ENCODE measurements at places on chromosomes 2 and 18.

DNA sequence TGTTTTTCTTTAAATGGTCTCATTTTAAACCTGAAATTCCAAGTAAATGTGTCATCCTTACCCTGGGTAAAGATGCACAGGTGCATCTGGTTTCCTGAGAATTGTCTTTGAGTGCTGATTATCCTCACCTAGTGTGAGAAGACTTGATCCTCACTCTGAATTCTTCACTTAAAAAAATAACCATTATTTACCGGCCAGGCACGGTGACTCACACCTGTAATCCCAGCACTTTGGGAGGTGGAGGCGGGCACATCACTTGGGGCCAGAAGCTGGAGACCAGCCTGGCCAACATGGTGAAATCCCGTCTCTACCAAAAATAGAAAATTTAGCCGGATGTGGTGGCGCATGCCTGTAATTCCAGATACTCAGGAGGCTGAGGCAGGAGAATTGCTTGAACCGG, 9.9 kb upstream of the WNT6 start:
- no peak for DNase-seq

DNA sequence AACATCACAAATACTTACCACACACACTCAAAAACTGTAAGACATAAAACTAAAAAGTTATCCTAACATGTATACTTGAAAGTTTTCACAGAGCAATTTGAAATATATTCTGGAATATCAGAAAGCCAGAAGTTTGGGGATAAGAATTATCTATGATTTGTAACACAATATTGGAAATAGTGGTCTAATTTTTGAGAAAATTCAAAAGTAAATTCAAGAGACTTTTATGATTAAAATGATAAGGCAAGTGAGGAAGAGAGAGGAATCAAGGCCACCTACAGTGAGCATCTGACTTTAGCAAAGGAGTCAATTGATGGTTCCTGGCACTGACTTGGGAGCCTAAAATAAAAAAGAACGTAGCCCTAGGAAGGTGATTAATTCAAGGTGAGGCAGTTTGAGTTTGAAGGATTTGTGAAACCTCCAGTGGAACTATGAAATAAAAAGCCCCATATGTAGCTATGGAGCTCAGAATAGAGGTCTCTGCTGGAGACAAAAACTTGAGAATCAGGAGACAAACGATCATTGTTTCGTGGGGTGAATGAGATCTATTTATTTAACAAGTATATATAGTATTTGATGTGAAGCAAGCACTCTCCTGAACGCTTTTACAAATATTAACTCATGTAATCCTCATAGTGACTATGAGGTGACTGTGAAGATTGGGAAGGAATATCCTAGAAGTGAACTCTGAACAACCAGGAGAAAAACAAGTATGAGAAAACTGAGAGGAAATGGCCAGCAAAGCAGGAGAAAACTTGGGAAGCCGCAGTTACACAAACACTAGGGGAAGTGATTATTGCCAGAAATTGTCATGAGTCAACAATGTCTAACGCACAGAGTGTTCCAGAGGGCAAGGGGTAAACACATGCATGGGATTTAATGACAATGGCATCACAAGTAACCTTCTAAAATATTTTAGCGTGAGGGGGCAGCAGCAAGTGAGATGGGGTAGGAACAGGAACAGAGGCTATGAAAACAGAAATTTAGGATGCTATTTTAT, 12.8 kb downstream of the TFPI start:
- peak; percentile 95 for DNase-seq

- DNase-seq, result no peak
These were observed 572 bp downstream of the RPS27A start for GRCh38 chr2:55232863-55233657.

DNA sequence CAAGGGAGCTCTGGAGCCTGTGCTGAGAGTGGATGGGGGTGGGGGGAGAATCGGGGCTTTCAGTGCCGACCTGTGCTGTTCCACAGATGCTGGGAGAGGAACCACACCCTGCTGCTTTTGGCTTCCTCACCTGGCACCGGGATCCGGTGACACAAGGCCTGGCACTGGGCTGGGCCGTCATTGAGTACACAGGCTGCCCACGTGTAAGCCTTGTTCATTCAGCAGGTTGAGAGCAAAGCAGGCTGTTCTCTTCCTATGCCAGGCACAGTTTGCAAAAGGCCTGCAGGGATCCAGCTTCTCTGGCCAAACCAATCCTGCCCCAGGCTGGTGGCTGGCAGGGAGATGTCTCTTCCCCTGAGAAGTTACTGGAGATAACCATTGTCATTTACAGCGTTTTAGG, 17.1 kb downstream of the TRIB2 start:
- no peak for DNase-seq

DNA sequence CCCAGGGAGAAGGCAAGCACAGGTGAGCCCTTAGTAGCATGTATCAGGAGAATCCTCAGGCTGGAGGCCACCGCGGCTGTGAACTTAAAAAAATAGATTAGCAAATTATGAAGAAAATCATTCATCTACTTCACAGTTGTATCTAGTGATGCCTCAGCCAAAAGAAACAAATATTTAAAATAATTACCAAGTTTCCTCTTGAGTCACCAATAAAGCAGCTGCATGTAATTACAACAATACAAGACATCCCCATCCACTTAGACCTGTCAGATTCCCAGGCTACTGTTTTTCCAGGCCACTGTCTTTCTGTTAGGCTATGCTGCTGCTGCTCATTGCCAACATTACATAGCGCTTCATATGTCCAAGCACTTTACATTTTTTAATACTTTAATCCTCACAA, 54.6 kb upstream of the PHLPP1 start:
- DNase-seq, result no peak

GRCh38 chr2:69151931-69152330, 139.0 kb downstream of the ANTXR1 start:
- no peak for DNase-seq

DNA sequence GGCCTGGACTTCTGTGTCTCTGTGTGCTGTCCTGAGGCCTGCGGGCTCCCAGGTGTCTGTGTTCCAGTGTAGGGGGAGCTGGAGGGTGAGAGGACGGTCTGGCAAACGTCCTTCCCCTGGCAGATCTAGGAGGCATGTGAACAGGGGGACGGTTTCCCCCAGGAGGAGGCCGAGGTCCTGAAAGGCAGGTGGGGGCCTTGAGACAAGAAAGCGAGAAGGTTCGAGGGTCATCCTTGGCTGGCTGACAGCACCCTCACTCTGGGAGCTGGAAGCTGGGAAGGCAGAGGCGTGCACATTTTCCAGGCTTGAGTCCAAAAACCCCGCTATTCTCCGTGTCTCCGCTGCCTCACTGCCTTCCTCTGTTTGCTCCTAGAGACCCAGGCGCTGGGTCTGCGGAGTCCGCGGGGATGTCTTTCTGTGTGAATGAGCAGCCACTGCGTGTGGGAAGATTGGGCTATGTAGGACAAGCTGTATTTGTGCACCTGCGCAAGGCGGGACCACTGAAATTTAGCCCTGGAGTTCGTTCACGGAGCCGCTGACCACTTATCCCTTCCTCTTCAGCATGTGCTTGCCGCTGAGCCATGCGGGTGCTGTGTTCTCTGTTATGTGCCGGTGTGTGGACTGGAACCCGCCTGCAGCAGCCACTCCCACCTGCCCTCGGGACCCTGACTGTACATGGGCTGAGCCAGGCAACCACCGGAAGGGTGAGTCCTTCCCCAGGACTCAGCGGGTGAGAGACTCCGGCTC, 43.7 kb downstream of the TWIST2 start:
- DNase-seq, result no peak

DNA sequence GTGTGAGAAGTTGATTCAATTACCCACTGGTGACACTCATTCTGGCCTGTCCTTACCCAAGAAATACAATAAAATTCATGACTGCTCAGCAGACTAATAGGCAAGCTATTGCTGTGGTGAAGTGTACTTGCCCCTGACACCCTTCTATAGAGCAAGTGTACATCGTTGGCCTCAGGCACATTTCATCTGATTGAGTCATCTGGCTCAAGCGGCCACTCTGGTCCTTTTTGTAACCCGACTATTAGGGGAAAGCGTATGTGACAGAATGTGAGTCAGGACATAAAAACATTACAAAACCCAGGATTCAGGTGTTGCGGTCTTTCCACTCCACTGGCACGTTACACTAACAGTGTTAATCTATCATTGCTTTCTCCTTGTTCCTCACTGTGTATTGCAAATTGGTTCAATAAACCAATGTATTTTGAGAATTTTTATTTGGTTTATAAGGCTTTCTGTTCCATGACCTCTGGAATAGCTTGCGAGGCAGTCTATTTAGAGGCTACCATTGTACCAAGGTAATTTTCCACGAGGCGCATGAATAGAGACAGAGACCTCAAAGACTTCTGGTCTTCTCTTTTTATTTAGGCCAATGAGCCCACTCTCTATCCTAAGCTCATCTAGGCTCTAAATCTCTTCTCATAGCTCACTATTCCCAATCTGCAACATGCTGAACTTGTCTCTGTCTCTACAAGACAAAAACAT, 10.2 kb upstream of the TTC32 start:
- no peak for DNase-seq

DNA sequence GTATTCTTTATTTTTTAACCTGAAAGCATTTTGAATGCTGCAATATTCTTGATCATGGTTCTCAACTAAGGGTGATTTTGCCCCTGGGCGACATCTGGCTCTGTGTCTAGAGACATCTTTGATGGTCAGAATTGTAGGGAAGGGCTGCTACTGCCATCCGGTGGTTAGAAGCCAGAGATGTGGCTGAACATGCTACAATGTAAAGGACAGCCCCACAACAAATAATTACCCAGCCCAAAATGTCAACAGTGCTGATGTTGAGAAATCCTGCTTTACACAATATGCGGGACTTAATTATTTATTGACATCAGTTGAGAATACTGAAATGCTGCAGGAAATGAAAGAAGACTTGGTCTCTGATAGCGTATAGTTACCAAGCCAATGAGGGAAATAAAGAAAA, 37.5 kb upstream of the SERPINB2 start:
- DNase-seq, result no peak

DNA sequence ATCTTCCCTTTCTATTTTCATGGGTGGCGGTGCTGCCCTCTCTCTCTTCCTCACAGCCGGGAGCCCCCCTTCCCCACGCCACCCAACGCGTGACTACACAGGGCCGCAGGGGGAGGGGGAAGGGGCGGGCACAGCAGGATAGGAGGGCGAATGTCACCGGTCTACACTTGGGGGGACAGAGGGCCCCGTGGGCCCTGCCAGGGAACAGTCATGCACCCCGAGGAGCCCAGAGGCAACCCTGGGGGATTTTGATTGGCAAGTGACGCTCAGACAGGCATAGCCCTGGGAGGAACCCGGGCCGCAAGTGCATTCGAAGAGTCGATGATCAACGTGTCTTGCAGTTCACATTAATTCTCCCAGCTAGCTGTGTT, 91.1 kb upstream of the ANKRD30BL start:
- no peak for DNase-seq

- DNase-seq, result no peak
These were observed 1.4 kb downstream of the BOD1L2 start for GRCh38 chr18:57148263-57148662.
